ENCODE measurements at places on chromosomes 16 and 17.

GRCh38 chr17:17603895-17604225 lies 12.4 kb upstream of the PEMT start:
- no peak for DNase-seq

DNA sequence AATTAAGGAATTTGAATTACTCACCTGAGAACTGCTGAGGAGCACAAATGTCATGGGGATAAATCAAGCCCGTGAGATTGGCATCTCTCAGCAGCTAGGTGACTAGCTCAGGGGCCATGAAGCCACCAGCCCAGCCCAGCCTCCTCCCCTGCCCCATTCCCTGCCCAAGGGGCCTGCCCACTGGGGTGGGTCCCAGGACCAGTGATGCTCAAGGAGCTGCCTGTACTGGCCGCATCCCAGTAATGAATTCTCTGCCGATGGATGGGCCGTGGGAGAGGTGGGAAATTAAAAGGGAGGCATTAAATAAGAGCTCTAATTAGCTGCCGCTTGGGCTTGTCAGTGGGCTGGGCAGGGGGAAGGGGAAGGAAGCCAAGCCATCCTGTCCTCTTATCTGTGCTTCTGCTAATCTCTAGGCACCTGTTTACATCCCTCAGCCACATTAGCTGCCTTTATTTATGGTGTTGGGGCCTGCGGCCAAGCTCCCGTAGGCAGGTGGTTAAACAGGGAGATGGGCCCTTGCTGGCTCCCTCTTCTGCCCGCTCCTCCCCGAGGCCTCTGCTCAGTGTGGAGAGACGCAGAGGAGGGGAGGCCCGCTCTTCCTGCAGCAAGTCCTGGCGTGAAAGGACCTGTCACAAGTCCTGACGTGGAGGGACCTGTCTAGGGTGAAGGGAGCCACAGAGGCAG lies 48.8 kb downstream of the PIPOX start:
- DNase-seq, result no peak

GRCh38 chr17:61641715-61642114 lies 50.7 kb upstream of the NACA2 start:
- no peak for DNase-seq

DNA sequence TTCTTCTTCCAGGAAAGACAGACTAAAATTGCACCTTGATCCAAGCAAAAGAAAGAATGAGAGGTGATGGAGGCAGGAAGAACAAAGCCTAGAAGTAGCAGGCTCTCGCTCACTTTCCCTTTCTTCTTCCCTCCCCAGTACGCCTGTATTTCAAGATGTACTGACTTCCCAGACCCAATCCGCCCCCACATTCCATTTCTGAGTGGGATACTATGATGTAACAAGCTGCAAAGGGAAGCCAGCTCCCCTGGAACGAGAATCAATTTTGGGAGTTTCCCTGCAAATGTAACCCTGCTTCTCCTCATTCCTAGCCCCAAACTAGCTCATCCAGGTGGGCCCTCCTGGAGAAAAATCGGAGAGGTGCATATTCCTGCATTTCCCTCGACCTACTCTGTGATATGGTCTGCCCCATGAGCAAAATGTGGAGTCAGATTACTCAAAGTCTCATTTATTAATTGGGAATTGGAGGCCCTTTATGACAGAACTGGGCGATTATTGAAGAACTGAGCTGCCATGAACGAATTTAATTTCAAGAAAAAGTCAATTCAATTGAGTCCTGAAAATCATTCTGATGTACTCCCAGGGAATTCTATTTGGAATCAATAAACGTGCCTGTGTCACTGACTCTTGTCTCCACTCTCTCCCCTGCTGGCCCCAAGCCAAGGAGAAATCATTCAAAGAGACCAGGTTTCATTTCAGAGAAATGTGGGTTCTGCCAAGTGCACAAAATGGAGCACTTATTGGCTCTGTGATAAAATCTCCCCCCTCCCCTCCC lies 398.9 kb downstream of the SHISA9 start:
- no peak for DNase-seq

- DNase-seq, result no peak
These were observed 76.0 kb downstream of the N4BP1 start for GRCh38 chr16:48533931-48534330.

DNA sequence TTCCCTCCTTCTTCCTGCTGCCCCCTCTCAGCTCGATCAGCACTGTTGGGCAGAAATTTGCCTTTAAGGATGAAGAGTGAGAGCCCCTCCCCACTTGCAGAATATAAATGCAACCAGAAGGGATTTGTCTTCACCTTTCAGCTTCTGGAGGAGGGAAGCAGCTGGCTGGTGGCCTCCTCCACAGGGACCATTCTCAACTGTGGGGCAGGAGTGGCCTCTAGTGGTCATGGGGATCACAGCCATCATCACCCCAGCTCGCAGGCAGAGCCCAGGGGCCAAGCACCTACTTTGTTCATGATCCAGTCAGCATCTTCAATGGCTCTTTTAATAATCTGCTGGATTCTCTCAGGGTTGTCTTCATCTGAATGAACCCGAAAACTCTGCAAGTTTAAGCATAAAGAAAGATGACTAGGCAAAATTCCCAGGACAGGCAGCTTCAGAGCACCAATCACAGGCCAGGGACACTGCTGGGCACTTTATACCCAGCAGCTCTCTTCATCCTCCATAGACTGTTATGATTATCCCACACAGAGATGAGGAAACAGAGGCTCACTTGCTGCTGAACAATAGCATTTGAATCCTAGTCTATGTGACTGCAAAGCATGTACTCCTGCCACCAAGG lies 13.1 kb downstream of the LYRM9 start:
- DNase-seq, result peak; percentile 27

GRCh38 chr16:76035689-76036088 lies 241.5 kb upstream of the CNTNAP4 start:
- no peak for DNase-seq

- DNase-seq, result no peak
These were observed 80.3 kb upstream of the PSMD7 start for GRCh38 chr16:74216319-74216718.

DNA sequence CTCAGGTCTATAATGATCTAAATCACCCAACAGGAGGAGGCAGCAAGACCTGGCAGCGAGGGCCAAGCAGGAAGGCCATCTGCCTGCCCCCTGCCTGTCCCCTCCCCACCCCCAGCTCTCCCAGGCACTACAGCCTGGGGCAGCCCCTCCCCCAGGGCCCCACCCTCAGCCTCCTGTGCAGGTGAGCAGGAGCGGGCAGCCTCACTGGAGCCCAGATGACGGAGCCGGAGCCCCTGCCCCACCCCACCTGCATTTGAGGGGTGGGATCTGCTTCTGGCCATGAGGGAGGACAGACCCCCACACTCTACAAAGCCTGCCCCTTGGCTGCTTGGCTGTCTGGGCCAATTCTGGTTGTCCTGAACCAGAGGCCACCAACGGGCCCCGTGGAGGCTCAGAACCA lies 12.4 kb upstream of the BAHCC1 start:
- DNase-seq, result no peak

DNA sequence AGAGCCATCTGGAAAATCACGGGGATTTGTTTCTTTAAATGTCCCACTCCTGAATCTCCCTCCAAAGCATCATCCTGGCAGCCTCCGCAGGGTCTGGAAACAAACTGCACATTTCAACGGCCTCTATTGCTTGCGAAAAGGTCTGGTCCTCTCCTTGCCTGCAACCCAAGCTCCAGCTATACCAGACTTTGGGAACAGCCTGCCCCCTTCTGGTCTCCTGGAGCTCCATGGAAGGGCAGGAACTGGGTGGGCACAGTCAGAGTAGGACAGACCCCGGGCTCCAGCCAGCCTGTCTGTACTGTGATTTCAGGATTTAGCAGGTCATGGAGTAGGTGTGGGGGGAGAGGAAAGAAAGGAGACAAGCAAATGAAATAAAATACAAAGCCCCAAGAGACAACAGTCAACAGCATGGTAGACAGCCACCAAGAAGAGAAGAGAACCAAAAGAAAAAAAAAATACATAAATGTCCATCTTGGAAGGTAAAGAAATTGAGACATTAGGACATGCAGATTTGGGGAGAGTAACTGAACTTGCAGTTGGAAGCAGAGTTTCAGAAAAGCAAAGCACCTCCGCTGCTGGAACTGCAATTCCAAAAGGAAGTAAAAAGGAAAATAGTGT lies 2.7 kb downstream of the XYLT1 start:
- peak; percentile 7 for DNase-seq

DNA sequence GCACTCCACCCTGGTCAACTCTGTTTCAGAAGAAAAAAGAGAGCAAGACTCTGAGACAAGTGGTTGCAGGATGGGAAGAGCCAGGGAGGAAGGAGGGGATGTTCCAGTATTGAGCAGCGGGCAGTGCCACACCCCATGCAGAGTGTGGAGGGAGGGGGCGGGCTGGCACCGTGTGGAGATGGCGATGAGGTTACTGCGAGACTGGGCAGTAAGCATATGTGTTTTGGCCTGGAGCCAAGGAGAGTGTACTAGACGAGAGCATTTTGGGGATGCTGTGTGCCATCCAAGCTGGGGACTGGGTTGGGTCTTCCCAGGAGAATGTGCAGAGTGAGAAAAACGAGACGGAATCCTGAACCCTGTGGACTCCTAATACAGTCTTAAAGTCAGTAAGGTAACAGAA lies 3.4 kb downstream of the TBC1D24 start:
- DNase-seq, result no peak

GRCh38 chr16:47991491-47991890 lies 164.3 kb downstream of the ABCC12 start:
- no peak for DNase-seq

DNA sequence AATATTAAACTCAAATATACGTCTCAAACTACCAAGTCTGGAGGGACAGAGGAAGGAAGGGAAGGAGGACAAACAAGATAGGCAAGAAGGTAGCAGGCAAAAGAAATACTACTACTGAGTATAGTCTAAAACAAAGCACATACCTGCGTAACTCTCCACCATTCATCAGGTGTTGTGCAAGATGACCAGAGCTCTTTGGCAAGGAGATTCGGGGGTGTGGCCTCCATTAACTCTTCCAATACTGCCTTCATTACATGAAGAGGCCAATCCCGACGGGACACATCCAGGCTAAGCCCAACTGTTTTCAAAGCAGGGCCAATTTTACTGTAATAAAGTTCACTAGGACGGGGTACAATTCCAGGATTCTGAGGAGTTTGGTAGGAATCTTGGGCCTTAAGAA lies 38.2 kb upstream of the ARL6IP1 start:
- no peak for DNase-seq

Data from activated naive CD4-positive, alpha-beta T cell (primary cell).